ENCODE measurements at places on chromosomes 5 and 9.

DNA sequence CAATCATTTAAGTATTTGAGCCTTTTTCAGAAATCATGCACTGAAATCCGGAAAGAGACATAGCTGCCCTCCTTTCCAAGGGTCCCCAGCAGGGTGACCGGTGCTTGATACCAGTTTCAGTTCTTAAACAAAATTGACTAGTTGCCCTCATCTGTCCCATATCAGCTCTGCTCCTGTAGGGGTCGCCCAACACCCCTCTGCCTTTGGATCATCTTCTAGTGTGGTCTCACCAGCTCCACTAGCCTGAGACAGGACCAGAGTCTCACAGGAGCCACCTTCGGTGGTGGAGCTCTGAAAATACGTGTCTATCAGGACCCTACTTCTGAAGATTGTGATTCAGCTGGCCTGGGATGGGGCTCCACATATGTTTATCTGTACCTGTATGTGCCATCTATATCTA is 428.2 kb downstream of the ENC1 start:
- peak; percentile 27 for DNase-seq

- DNase-seq, result no peak
These were observed 29.8 kb downstream of the ALDH1A1 start for GRCh38 chr9:72923077-72923476.

DNA sequence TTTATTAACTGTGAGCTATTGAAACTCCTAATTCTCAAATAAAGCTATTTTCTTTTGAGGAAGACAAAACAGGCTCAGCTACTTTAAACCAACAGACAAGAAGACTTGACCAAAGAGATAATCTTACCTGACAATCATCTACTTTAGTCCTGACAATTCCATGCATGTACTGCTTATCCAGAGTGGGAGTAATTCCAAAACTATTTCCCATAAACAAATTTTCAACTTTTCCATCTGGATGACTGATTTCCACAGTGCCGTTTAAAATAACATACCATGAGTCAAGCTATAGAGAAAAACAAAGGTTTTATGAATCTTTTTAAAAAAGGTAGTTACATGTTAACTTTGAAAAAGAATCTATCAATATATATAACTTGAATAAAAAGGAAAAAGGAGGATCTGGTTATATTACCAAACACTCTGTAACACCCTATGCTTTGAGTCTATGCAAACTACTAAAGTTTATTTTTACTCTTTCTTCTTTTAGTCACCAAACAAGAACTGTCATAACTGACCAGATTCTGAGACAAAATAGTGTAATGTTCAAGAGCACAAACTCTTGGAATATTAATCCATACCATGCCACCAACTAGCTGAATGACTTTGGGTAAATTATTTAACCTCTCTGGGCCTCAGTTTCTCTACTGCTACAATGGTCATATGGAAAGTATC is 129.7 kb downstream of the RAPGEF6 start:
- peak; percentile 44 for DNase-seq

GRCh38 chr5:135600971-135601381 is 22.2 kb upstream of the CXCL14 start:
- DNase-seq, result no peak

- no peak for DNase-seq
These were observed 173.7 kb downstream of the GABRB2 start for GRCh38 chr5:161372682-161373344.

- DNase-seq, result no peak
These were observed 68.6 kb downstream of the NEK6 start for GRCh38 chr9:124326378-124326777.

DNA sequence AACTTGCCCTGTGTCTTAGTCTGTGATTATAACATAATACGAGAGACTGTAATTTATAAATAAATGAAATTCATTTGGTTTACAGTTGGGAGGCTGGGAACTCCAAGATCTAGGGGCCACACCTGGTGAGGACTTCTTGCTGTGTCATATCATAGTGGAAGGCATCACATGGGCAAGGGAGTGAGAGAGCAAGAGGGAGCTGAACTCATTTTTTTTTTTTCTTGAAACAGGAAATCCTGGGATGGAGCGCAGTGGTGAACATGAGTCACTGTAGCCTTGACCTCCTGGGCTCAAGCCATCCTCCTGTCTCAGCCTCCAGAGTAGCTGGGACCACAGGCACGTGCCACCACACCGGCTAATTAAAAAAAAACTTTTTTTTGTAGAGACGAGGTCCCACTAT is 7.2 kb downstream of the MLANA start:
- no peak for DNase-seq

All from fibroblast of lung (primary cell).